ENCODE measurements at places on chromosomes 12 and 14.

DNA sequence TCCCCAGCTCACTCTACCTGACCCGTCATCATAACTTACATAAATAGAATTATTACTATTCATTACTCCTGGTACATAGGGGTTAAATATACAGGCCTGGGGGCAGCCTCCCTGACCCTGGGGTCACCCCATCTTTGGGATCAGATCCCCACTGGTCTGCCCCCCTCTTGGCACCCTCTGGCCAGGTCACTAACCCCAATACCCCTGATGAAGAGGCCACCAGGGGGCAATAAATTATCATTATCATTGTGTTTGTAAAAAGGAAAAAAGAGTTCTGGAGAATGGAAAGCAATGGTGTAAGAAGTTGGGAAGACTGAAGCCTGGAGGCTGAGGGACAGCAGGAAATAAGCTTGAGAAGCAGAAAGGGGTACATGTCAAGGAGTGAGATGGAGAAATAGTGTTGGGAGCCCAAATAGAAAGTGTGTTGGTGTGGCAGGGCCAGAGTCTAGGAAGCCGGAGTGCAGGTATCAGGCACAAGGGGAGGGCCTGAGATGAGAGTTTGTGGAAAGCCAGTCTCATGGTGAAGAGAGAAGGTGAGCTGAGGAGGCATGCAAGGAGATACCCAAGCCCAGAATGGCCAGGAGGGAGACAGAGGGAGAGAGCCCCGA lies 6.1 kb upstream of the AAAS start:
- no peaks in the 10 kb centered on the region for H3K36me3 ChIP-seq
- peak; percentile 40 for DNase-seq
- peaks cover 32% of the 10 kb centered on the region for H3K27me3 ChIP-seq
- no peak overlapping the region for H3K27ac ChIP-seq
- H3K4me3 ChIP-seq, result no peak overlapping the region

DNA sequence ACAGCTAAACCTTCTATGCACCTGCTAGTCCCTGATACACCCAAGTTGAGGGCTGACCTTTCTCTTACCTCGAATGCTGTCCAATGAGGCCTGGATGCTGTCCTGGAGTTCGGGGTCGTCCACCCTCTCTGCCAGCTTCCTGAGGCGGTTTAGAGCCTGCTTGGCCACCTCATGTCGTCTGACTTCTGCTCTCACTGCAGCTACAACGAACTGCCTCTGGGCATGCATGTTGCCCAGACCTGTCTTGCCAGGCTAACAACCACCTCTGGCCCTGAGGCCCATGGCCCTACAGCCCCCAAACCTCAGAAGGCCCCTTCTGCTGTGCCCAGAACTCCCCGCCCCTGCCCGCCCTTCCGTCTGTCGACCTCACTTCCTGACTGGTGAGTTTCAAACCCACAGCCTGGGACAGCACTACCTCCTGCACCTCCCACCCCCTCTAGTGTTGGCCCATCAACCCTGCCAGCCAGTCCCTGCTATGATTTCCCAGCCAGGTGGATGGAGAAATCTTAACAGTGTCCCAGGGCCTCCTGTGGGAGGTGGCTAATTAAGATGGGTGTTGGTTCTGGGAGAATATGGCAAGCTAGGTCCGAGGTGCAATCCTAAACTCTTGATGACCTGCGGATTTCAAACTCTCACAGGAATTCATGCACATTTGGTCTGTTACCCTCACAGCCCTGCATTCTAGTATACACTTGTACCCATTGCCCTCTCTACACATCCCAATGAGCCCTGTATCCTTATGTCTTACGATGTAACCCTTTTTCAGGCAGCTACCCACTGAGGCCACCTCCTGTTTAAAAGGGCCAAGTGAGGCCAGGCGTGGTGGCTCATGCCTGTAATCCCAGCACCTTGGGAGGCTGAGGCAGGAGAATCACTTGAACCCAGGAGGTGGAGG lies 2.7 kb upstream of the TSPAN31 start:
- H3K36me3 ChIP-seq, result peaks cover under 1% of the 10 kb centered on the region
- H3K27ac ChIP-seq, result peak overlapping the region; percentile 45
- DNase-seq, result peak; percentile 82
- peaks cover 63% of the 10 kb centered on the region for H3K4me1 ChIP-seq
- no peaks in the 10 kb centered on the region for H3K27me3 ChIP-seq
- H3K4me3 ChIP-seq, result peak overlapping the region; percentile 43

GRCh38 chr12:132773077-132773955 lies 11.7 kb upstream of the ANKLE2 start:
- no peak overlapping the region for H3K4me3 ChIP-seq
- peaks cover 7% of the 10 kb centered on the region for H3K36me3 ChIP-seq

DNA sequence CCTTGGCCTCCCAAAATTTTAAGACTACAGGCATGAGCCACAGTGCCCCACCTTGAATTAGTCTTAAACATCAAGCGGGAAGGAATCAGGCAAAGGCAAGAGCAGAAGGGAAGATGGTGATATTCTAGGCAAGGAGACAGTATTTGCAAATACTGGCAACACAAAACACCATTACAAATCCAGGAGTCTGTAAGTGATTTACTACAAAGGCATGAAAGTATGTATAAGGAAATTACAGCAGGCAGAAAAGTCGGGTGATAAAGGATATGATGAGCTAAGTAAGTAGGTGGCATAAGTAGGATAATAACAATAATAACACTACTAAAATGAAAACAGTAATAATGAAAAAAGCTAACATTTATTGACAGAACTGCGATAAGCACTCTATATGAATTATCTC lies 28.5 kb downstream of the FMNL3 start:
- no peaks in the 10 kb centered on the region for H3K36me3 ChIP-seq
- no peak for DNase-seq
- peaks cover 42% of the 10 kb centered on the region for H3K4me1 ChIP-seq
- H3K27ac ChIP-seq, result no peak overlapping the region

- peaks cover 13% of the 10 kb centered on the region for H3K27me3 ChIP-seq
- no peak overlapping the region for H3K4me3 ChIP-seq
- no peak for DNase-seq
- H3K36me3 ChIP-seq, result no peaks in the 10 kb centered on the region
- H3K27ac ChIP-seq, result no peak overlapping the region
Measured at GRCh38 chr12:13691598-13691997, 289.8 kb downstream of the GRIN2B start.

- H3K4me1 ChIP-seq, result no peaks in the 10 kb centered on the region
- H3K36me3 ChIP-seq, result no peaks in the 10 kb centered on the region
- no peak overlapping the region for H3K4me3 ChIP-seq
- H3K27me3 ChIP-seq, result no peaks in the 10 kb centered on the region
Measured at GRCh38 chr14:57851354-57851753, 14.5 kb downstream of the SLC35F4 start.

- no peaks in the 10 kb centered on the region for H3K4me1 ChIP-seq
- no peak for DNase-seq
- H3K27me3 ChIP-seq, result peaks cover 2% of the 10 kb centered on the region
- no peaks in the 10 kb centered on the region for H3K36me3 ChIP-seq
Measured at GRCh38 chr14:76430475-76430980, 54.6 kb downstream of the ESRRB start.

DNA sequence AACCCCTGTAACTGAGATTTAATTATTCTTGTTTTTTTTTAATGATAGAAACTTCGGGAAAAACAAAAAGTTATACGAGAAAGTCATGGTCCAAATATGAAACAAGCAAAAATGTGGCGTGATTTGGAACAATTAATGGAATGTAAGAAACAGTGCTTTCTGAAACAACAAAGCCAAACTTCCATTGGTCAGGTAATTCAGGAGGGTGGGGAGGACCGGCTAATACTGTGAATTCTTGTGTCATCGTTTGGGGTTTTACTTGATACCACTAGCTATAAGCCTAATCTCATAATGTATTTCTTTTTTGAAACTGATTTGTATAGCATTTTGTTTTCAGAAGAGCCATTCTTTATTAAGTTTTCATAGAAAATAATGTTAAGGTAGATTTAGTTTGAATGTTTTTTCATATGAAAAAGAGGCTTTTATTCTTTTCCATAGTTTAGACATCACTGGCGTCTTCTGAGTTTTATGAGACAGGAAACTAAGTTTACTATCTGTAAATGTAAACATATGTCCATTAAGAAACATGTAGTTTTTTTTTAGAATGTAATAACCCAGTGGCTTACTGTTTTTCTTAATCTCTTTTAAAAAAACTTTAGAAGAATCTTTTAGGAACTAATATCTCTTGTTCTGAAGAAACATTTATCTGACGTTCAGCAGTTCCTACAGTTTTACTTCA lies 62.9 kb upstream of the ATP2A2 start:
- H3K4me3 ChIP-seq, result no peak overlapping the region
- no peaks in the 10 kb centered on the region for H3K27me3 ChIP-seq
- H3K27ac ChIP-seq, result no peak overlapping the region
- no peak for DNase-seq
- no peaks in the 10 kb centered on the region for H3K36me3 ChIP-seq

DNA sequence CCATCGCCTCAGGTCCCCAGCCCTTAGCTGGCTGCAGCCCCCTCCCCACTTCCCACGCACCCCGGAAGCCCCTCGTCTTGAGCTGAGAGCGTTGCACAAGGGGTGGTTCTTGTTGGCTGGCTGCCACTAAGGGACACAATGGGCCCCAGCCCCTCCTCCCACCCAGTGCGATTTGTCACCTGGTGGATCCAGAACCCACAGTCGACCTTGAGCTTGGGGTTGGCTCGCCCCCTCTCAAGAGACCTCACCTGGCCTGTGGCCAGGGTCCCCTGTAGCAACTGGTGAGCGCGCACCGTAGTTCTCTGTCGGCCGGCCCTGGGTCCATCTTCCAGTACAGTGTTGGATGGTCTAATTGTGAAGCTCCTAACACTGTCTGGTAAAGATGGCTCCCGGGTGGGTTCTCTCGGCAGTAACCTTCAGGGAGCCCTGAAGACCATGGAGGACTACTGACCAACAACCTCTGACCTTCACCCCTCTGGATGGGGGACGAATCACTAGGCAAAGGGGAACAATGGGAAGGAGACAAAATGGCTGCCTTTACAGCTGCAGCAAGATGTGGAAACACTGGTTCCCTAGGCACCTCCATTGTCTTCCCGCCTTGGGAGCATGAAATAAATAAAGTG lies 6.6 kb downstream of the PHB2 start:
- H3K4me1 ChIP-seq, result peaks cover 61% of the 10 kb centered on the region
- peak overlapping the region; percentile 63 for H3K27ac ChIP-seq
- DNase-seq, result no peak
- no peak overlapping the region for H3K4me3 ChIP-seq
- H3K36me3 ChIP-seq, result peaks cover 69% of the 10 kb centered on the region
- no peaks in the 10 kb centered on the region for H3K27me3 ChIP-seq

DNA sequence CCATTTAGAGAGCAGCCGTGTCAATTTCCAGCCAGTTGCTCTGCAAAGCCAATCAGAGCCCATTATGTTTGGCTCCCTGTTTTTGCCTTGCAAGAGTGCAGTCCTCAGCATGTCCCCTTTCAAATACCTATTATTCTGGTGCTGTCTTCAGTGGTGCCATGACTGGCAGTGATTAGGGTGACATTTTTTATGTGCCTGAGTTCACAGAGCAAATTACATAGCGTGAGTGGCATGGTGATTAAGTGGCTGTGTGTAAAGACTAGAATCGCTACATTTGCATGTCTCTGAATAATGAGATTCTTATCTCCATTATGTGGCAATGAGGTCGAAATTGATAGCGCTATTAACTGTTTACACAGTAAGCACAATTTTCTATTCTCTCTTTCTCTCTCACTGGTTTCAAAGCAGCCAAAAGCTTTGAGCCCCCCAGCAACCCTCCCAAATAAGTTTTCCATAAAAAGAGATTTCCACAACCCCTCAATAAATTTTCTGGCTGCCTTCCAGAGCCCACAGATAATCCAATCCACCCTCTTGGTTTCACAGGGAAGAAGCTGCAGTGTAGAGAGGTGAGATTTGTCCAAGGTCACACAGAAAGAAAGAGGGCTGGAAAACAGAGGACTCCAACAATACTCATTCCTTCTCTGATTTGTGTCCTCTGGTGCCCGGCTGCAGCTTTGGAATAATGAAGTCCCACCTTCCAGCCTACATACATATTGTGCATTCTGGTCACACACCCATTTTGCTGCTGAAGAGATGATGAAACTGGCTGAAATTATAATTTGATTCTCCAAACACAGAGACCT lies 58.8 kb upstream of the NUDT4 start:
- no peaks in the 10 kb centered on the region for H3K4me1 ChIP-seq
- no peaks in the 10 kb centered on the region for H3K27me3 ChIP-seq
- H3K27ac ChIP-seq, result no peak overlapping the region
- H3K36me3 ChIP-seq, result no peaks in the 10 kb centered on the region
- no peak for DNase-seq

DNA sequence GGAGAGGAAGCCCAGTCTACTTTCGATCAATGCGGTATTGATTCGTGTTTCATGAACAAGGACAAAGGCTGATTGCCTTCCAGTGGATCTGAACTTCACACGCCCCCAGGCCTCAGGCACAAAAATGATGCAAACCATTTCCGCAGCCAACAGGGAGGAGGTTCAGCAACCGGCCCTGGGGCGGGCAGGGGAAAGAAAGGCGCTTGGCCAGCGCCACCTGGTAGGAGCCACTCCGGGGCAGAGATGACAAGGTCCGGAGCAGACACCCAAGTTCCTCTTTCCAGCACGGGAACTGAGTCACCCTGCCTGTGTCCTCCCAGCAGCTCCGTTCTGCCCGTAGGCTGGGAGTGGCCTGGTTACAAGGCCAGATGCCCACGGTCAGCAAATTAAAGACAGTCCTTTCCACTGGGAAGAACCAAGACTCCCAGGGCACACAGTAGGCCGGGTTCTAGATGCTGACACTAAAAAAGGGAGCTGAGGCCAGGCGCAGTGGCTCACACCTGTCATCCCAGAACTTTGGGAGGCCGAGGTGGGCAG lies 136.3 kb downstream of the SCARB1 start:
- H3K36me3 ChIP-seq, result no peaks in the 10 kb centered on the region
- H3K4me3 ChIP-seq, result no peak overlapping the region
- no peak overlapping the region for H3K27ac ChIP-seq
- H3K4me1 ChIP-seq, result peaks cover 5% of the 10 kb centered on the region

DNA sequence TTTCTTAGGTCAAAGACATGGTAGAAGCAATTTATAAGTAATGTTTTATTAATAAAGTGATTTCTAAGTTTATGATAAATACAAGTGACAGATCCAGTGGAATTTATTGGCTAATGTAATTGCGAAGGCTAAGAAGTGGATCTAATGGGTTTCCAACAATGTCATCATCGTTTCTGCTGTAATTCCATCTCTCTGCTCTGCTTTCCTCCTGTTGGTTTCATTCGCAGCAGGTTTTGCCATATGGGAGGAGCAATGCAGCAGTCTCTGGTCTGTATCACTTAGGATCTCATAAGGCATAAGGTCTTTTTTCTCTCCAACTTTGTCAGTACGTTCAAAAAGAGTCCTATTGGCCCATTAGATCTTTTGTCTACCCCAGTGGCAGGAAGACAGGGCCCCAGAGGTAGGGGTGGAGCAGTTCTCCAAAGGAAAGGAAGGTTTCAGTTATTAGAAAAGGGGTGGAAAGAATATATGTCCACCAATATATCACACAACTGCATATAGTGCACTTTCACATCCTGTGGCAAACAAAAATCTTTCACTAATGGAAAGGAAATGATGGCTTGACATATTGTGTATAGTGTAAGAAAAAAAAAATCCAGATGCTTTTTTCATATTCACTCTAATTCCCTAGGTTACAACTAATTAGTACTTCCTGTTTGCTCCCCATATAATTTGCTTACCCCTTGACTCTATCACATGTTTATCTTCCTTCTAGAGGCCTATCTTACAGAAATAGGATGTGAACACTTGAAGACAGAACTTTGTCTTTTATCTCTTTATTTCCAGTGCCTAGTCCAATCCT lies 451.3 kb downstream of the ZFP36L1 start:
- no peak for DNase-seq
- no peaks in the 10 kb centered on the region for H3K36me3 ChIP-seq
- no peaks in the 10 kb centered on the region for H3K27me3 ChIP-seq
- H3K4me3 ChIP-seq, result no peak overlapping the region
- H3K4me1 ChIP-seq, result peaks cover 39% of the 10 kb centered on the region
